ENCODE measurements at places on chromosomes 3 and 15. TPM values are rescaled to one million over a fixed set of nuclear protein-coding genes. Genes with fewer than 3 reads are reported as not detected.

- no peak for DNase-seq
These were observed 253.5 kb upstream of the CTDSPL start for GRCh38 chr3:37608061-37608702.

DNA sequence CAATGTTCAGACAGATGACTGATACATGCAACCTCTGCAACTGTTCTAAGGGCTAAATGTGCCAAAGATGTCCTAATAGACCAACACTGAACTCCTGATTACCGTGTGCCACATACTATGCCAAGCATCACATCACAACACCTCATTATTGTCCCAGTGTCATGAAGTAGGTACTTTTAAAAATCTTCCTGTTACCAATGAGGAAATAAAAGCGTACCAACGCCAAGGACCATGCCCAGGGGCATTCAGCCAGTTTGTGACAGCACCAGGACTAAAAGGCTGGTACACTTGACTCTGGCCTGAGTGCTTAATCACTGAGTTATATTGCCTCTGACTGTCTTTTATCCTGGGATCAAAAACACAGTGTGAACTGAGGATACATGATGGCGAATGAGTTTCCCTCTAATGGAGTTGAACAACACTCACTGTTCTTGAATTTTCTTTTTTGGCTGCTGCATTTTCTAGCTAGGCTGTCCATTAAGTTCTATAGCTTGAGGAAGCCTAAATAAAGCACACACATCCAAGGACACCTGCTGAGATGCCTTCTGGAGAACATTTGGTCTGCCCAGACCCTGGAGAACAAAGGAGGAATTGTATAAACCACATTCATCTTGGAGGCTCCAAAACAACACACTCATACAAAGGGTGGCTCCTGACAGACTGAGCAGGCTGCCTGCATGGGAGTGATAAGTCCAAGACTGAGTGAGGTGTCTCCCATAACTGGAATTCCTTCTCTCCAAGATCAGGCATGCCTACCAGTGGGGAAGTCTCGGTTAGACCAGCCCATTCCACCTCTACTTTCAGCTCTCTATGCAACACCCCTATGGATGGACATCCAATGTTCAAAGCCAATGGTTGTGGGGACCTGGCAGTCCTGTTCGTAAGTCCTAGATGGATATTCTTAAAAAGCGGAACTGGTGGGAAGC lies 126.7 kb upstream of the PRICKLE2 start:
- DNase-seq = no peak

- DNase-seq = no peak
These were observed 33.8 kb downstream of the SCAP start for GRCh38 chr3:47441796-47442551.

GRCh38 chr15:62698646-62699045 lies 343.9 kb upstream of the TPM1 start:
- no peak for DNase-seq

GRCh38 chr15:67064607-67065530 lies 533 bp upstream of the SMAD3 start:
- no peak for DNase-seq

DNA sequence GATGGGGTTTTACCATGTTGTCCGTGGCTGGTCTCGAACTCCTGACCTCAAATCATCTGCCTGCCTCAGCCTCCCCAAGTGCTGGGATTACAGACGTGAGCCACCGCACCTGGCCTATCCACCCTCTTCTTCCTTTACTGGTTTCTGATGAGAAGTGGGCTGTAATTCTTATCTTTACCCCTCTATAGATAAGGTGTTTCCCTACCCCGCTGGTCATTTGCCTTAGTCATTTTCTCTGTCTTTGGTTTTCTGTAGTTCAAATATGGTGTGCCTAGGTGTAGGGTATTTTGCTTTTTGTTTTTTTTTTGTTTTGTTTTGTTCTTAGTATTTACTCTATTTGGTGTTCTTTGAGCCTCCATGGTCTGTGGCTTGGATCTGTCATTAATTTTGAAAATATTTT lies 41.3 kb downstream of the APBA2 start:
- DNase-seq = no peak

DNA sequence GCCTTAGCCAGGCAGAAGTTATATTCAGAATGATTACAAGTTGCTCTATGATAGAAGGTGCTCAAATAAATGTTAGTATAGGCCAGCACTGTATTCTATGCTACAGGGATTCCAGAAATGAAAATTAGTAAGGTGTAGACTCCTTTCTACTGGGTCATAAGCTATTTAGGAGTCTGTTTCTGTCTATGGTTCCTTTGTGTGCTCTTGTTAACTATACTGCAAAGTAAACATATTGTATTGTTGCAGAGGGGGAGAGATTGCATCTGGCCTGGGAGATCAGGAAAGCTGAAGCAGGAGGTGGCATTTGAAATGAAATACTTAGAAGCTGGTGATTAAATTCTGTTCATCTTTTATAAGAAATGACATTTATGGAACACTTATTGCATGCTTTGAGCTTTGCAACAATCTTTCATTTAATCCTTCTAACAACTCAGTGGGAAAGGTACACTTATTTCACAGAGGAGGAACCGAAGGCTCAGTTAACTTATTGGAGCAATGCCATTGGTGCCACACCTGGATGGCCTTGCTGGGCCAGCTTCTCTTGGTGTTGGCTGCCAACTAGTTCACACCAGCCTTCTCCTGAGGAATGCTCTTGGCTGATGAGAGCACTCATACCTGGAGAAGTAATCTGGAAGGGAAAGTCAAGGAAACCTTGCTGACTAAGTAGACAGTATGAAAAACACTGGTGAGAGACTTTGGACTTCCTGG lies 39.1 kb downstream of the ABHD5 start:
- no peak for DNase-seq

DNA sequence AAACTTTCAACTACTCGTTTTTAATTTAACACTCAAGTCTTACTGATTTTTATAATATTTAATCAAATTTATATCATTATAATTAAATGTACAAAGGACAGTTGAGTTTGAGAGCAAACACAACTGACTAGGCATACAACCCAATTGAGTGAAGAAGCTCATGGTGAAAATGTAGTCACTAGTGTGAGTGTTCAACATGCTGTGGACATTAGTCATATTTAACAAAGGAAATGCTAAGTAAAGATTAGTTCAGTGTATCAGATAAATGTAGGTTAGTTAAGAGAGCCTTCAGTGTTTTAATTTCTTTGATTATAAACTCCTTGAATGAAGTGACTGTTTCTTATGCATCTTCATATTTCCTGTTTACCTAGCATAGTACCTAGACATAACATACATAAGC lies 444.2 kb upstream of the GOLIM4 start:
- no peak for DNase-seq

Gene SLC22A13
- 0.51 TPM for total RNA-seq
